NCI-H460 (cell line): ENCODE measurements at places on chromosomes 3 and 15. TPM values are rescaled to one million over a fixed set of nuclear protein-coding genes. Genes with fewer than 3 reads are reported as not detected.

DNA sequence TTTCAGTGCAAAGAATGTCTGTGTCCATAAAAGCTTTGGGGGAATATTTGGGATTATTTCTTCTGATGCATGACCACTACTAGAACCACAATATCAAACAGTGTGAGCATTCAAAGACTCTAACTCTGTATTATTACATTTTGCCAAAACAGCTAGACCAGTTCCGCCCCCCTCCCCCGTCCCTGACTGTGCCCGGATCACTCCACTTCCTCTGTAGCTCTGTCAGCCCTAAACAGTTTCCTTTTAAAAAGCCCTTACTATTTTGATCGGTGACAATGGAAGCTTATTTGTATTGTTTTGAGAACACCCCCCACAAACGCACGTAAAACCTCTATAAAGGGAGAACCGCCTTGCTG lies 36.6 kb upstream of the EPHB3 start:
- DNase-seq: no peak

DNA sequence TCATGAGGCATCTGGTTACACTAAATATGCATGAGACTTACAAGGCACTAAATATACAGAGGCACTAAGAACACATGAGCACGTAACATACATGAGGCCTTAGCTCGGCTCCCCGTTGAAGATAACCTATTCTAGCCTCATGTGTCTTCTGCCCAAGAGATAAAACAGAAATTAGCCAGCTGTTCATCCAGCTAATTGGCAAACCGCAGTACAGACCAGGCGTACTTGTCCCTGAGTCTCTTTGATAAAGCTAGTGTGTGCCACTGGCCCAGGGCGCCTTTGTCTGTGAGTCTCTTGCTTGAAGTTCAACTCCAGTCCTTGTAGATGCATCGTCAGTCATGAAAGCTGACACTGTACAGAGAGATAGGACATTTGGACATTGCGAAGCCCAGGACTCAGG lies 121.9 kb upstream of the SPATA12 start:
- DNase-seq: no peak

- no peak for DNase-seq
These were observed 13.1 kb upstream of the RAB8B start for GRCh38 chr15:63176302-63176701.

- DNase-seq: no peak
These were observed 81.3 kb downstream of the DGKG start for GRCh38 chr3:186280737-186281136.

DNA sequence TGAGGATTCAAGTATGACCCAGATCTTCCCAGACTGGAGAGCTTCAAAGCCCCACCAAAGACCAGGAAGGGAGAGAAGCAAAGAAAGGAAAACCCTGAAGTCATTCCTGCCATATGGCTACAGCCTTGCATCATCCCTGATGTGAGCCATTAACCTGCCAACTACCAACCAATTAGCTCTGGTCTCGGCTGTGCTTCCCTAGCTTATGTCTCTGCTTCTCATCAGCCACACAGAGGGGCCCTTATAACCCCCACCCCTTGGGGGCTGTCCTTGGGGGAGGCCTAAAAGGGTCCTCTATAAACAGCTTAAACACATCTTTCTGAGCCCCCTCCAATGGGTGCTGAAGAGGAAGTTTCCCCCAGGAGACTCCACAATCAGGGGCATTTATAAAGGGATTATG lies 52.8 kb downstream of the NOX5 start:
- DNase-seq: no peak

- no peak for DNase-seq
These were observed 44.3 kb downstream of the CD200R1L start for GRCh38 chr3:112802338-112802737.

GRCh38 chr15:33358306-33358705 lies 47.5 kb downstream of the RYR3 start:
- DNase-seq: no peak

DNA sequence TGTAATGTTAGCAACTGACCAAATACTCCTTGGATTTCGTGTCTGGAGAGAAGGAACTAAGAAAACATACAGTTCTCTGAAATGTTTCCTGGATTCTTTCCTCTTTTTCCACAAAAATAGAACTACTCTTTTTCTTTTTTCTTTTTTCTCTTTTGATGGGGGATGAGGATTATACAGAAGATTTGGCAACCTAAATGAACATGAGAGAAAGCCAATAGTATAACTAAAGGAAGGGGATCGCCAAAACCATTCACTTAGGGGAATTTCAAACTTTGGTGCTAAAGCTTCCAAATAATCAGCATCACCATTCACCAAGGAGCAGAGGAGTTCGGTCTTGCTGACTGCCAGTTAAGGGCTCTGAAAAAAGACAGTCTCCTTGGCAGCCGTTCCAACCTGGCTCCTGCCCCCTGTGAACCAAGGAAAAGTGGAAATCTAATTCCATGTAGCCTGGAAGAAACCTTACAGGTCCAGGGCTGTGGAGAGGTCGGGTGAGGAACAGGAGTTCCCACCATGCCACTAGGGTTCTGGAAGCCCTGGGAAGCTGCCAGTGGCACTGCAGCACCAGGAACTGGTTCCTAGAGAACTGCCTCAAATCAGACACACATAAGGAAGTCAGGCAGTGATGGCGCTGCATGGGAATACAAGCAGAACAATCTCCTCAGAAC lies 176.9 kb downstream of the TNIK start:
- no peak for DNase-seq

- DNase-seq: no peak
These were observed 1006.7 kb downstream of the ROBO1 start for GRCh38 chr3:78761126-78761525.

TMEM40 gene
- total RNA-seq: 0.25 and 0.72 TPM in 2 replicates

CCRL2 gene
- not detected in 2 replicates for total RNA-seq

CTXN2 gene
- total RNA-seq: not detected in 2 replicates

ZNF662 gene
- not detected in 2 replicates for total RNA-seq
